ENCODE measurements at places on chromosomes 6 and 20. TPM values are rescaled to one million over a fixed set of nuclear protein-coding genes. Genes with fewer than 3 reads are reported as not detected.

KCNK16 gene
- not detected for total RNA-seq

- DNase-seq: no peak
Observed at GRCh38 chr6:129370268-129370916, 339.6 kb downstream of the ARHGAP18 start.

ZC3H12D gene
- total RNA-seq: 8.9 TPM

SIGLEC1 gene
- total RNA-seq: 21.7 TPM

DNA sequence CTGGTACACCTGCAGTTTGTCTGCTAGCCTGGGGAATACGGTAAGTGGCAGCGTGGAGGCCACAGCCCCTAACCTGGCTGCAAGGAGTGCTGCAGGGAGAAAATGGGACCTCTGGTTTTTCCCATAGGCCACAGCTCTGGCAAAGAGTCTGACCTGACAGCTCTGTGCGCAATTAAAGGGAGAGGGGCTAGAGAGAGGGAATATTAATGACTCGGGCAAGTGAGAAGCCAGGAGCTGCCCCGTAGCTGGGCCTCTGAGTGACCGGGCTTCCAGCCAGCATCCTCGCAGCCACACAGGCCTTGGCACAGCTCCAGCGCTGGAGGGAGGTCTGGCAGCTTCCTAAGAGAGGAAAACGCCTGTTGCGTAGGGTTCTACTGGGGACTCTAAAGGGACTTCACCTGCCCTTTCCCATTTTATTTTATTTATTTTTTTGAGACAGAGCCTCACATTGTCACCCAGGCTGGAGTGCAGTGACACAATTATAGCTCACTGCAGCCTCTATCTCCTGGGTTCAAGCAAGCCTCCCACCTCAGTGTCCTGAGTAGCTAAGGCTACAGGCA is 18.2 kb upstream of the OCSTAMP start:
- DNase-seq: peak; percentile 71

GRCh38 chr6:39881851-39882530 is 52.3 kb downstream of the MOCS1 start:
- no peak for DNase-seq

BANF2 gene
- total RNA-seq: not detected

DEFB112 gene
- total RNA-seq: not detected

DNA sequence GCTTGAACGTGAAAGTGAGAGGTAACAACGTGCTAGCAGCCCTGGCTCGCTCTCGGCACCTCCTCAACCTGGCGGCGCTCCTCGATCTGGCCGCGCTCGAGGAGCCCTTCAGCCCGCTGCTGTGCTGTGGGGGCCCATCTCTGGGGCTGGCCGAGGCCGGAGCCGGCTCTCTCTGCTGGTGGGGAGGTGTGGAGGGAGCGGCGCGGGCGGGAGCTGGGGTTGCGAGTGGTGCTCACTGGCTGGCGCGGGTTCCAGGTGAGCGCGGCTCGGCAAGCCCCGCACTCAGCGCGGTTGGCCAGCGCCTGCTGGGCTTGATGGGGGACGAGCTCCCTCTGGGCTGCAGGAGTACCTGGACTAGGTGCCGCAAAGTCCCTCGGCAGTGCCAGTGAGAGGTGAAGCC is 52.5 kb upstream of the RPS6KA2 start:
- no peak for DNase-seq

ABCC10 gene
- 37.4 TPM for total RNA-seq

SLC52A3 gene
- 15.4 TPM for total RNA-seq

ADAM33 gene
- 86.6 TPM for total RNA-seq

TRDN gene
- total RNA-seq: not detected

ZNF165 gene
- 7.1 TPM for total RNA-seq

DNA sequence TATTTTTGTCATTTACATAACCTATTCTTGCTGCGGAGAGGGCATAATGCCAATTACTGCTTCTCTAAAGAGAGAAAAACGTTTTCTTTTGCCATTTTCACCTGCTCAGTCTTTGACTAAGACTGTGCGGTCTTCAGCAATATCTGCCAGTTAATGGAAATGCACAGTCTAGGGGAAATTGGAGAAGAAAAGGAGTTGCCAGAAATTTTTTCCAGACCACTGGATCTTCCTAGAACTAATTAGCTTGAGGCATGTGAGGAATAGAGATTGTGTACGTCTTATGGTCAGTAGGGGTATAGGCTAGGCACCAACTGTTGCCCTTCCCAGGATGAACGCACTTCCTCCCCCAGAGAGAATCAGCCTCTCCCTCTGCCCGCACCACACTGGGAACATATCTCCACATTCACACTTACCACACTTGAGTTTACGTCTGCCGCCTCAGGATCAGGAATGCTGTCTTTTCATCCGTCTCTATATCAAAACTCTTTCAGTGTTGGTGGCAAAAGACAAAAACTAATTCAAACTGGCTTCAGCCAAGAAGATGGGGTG is 67.9 kb upstream of the E2F3 start:
- DNase-seq: no peak

SLC44A4 gene
- 740 TPM for total RNA-seq

DNA sequence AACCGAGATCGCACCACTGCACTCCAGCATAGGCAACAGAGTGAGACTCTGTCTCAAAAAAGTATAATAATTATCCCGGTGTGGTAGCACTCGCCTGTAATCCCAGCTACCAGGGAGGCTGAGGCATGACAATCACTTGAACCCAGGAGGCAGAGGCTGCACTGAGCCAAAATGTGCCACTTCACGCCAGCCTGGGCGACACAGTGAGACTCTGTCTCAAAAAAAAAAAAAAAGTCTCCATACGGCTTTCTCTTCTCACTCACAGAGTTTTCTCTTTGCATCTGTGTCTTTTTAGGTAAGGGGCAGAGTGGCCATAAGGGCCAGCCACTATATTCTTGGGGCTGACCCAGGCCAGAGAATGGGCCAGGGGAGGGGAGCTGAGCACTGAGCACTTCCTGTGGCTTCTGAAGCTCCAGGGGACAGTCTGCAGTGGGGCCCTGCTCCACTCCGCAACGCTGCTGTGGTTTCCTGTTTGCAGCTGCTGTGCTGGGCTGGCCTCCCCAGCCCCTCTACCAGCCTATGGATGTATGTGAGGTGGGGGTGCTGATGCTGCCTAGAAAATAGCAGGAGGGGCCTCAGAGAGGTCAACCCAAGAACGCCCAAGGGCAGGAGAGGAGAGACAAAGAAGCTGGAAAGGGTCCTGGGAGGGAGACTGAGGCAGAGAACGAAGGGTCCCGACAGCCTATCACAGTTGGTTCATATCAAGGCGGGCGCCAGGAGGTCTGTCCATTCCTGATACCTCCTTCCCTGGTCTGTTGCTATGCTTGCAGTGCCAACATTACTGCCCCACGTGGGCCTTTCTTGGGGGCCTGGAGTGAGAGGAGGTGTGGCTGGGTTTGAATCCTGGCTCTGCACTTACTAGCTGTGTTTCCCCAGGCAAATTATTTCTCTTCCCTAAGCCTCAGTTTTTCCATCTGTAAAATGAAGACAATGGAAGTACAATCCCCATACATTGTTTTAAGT is 16.0 kb downstream of the SLA2 start:
- peak; percentile 41 for DNase-seq

CTAGE9 gene
- total RNA-seq: not detected

SYCP2 gene
- 0.78 TPM for total RNA-seq

BCAS1 gene
- 39.4 TPM for total RNA-seq

- no peak for DNase-seq
Observed at GRCh38 chr6:40205004-40205403, 270.7 kb upstream of the MOCS1 start.

DNA sequence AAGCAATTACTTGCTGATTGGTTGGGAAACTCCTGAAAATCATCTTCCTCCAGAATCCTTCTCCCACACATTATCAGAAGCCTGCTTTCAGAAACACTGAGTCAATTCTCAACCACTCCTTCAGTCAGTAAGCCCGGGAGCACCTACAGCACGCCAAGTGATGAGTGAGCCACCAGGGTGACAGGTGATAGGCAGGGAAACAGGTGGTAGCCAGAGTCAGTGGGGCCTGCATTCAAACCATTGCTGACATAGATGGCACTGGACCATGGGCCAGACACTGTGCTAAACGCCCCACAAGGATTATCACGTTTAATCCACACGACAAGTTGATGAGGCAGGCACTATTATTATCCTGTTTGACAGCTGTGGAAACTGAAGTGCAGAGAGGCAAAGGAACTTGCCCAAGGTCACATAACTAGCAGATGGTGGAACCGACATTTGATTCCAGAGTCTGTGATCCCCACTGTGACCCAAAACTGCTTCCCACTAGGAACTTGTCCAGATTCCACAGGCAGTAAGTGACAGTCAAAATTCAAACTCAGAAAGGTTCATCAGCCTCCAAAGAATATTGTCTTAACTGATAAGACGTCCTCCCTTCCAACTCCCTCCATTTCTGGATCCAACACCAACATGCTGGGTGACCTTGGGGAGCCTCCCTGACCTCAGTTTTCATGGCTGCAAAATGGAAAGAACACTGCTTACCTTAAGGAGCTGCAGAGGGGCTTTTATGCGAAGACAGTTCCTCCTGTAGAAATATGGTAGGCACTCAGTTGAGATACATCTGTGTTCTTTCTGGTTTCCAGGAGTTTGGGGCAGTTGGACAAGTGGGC is 23.9 kb upstream of the TOP1 start:
- no peak for DNase-seq

- DNase-seq: peak; percentile 81
Observed at GRCh38 chr6:150877928-150878327, 12.4 kb downstream of the MTHFD1L start.

DNA sequence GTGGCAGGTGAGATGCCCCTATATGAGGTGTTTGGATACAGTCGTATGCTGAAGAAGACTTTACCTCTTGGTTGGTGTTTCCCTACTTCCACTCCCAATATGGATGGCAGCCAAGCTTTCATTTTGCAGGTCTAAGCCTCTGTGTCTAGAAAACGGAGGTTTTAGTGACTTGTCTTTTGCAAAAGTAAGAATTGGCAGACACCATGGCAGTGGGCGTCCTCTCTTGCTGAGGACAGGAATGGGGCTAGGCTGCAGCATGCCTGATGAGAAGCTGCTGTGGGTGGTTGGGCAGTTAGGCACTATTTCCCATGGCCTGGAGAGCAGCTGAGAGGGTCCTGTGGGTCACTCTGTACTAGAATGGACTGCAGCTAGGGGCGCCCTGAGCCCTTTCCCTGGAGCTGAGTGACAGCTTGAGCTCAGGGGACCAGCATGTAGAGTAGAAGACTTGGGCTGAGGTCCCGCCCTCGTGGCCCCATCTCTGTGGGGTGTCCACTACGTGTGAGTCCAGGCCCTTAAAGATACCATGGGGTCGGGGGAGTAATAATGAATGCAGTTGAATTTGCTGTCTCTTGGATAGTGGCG is 127.4 kb downstream of the CDH26 start:
- DNase-seq: no peak

DNA sequence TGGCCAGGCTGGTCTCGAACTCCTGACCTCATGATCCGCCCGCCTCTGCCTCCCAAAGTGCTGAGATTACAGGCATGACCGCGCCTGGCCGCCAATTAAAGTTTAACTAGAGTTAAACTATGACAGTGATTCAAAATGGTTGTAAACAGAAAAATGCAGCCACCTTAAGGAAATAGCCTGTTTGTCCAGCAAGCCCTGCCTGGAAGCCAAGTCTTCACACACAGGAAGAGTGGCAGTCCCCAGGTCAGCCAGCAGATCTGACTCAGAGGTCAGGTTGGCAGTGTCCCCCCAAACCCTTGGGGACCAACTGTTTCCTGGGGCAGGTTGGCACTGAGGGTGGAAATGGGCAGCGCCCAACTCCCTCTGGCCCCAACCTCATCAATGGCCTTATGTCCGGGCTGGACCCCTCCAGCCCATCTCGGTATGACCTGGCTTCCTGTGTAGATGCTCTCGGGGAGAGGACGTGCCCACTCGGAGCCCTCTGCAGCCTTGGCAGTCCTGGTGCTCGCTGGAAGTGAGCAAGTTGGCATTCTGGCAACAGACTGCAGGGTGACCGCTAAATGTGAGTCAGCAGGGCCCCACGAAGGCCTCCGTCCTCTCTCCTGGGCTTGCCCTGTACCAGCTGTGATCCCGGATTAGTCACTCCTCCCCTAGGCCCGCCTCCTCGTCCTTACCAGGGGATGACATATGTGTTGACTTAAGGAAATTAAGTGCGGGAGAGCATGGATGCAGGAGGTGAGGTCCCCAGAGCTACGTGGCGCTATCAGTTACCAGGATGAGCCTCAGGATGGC is 9.7 kb upstream of the HSP90AB1 start:
- DNase-seq: peak; percentile 94

CYP39A1 gene
- 4.5 TPM for total RNA-seq

DNA sequence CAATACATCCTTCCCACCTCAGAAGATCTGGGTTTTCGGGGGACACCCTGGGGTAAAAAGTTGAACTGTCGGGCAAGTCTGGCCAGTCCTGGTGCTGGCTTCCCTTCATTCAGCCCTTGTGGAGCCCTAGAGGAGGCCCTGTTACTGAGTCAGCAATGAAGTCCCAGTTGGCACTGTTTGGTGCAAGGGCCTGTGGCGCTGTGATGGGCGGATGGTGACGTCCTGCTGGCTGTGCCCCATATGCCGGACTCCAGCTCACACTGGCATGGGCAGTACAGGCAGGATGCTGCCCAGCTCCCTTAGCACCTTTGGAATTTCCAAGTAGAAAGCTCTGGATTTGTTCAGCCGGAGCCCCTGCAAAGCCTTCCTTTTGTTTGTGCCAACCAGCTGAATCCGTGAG is 186.2 kb upstream of the PMEPA1 start:
- DNase-seq: no peak

- DNase-seq: no peak
Observed at GRCh38 chr6:94463306-94463705, 1043.9 kb upstream of the EPHA7 start.

GRCh38 chr6:16252686-16253299 is 14.4 kb downstream of the GMPR start:
- no peak for DNase-seq

All from mucosa of descending colon (tissue), 3 donors.